Effector memory CD4-positive, alpha-beta T cell (primary cell): ENCODE measurements at places on chromosomes 1 and 21.

DNA sequence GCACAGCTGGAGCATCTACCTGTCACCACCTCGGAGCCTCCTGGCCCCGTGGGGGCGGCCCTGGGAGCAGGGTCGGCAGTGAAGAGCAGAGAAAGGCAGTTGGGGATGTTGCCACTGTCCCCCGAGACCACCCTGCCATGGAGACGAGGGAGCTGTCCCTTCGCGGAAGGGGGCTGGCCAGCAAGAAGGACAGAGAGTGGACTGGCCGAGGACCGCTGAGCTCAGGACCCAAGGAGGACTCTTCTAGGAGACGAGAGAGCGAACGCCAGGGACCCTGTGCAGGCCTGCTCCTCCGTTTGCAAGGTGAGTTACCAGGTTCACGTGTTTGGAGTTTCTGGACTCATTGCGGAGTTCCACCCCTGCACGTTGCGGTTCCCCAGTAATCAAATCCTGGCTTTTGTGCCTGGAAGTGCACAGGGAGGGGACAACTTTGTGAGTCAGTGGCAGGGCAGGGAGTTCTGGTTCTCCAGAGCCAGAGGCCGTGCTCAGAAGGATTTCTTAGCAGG is 5.6 kb upstream of the POFUT2 start:
- peaks cover 19% of the 10 kb centered on the region for H3K4me1 ChIP-seq
- no peaks in the 10 kb centered on the region for H3K36me3 ChIP-seq
- H3K27ac ChIP-seq, result no peak overlapping the region
- no peaks in the 10 kb centered on the region for H3K27me3 ChIP-seq
- DNase-seq, result no peak

- no peaks in the 10 kb centered on the region for H3K27me3 ChIP-seq
- H3K4me1 ChIP-seq, result no peaks in the 10 kb centered on the region
- H3K36me3 ChIP-seq, result no peaks in the 10 kb centered on the region
These were observed 7.2 kb upstream of the ETS2 start for GRCh38 chr21:38798481-38798882.

DNA sequence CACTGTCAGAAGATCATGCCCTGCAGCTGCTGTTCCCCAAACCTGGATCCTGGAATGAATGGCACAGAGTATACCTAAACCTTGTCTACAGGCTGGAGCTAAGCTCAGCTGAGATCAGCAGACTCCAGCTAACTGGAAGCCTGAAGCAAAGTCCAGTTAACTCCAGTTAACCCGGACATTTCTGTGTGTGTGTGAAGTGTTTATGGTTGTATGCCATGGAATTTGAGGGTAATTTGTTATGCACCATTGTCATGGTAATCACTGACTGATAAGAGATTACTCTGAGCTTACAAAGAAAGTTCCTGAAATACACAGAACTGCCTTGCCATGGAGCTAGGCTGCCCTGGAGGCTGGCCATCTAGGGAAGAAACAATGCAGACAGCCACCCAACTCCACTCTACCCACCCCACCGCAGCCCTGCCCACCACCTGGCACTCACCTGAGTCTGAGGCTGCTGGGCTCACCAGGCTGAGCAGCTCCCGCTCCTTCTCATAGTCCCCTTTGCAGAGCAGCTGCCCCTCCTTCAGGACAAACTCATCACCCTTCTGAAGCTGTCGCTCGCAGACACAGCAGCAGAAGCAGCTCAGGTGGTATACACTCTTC is 107.4 kb downstream of the LMX1A start:
- no peaks in the 10 kb centered on the region for H3K36me3 ChIP-seq
- no peaks in the 10 kb centered on the region for H3K27me3 ChIP-seq
- H3K4me1 ChIP-seq, result no peaks in the 10 kb centered on the region
- no peak overlapping the region for H3K4me3 ChIP-seq
- no peak for DNase-seq

DNA sequence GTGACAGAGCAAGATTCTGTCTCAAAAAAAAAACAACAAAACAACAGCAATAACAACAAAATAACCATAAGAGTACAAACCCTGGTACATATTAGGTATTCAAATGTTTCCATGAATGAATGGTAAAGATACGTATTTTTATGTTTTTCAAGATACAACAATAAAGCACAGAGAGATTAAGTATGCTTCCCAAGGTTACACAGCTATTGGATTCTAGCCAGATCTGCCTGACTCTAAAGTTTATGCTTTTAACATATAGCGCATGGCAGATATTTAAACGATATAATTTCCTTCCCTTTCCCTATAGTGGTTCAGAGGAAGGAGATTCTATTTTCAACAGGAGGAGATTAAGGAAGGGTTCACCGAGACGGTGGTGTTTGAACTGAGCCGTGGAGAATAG is 25.5 kb downstream of the RNU5D-1 start:
- no peak overlapping the region for H3K4me3 ChIP-seq
- H3K4me1 ChIP-seq, result peaks cover 4% of the 10 kb centered on the region
- H3K27me3 ChIP-seq, result no peaks in the 10 kb centered on the region
- no peak overlapping the region for H3K27ac ChIP-seq
- no peak for DNase-seq

- no peaks in the 10 kb centered on the region for H3K36me3 ChIP-seq
- no peak overlapping the region for H3K27ac ChIP-seq
- no peaks in the 10 kb centered on the region for H3K27me3 ChIP-seq
- H3K4me3 ChIP-seq, result no peak overlapping the region
These were observed 11.1 kb upstream of the GJB5 start for GRCh38 chr1:34743775-34744174.
